ENCODE measurements at places on chromosomes 4 and X. TPM values are rescaled to one million over a fixed set of nuclear protein-coding genes. Genes with fewer than 3 reads are reported as not detected.

SMR3B gene
- total RNA-seq = not detected

FRMPD3 gene
- not detected for total RNA-seq

SUPT20HL2 gene
- total RNA-seq = not detected

NEXMIF gene
- 0.70 TPM for total RNA-seq

DNA sequence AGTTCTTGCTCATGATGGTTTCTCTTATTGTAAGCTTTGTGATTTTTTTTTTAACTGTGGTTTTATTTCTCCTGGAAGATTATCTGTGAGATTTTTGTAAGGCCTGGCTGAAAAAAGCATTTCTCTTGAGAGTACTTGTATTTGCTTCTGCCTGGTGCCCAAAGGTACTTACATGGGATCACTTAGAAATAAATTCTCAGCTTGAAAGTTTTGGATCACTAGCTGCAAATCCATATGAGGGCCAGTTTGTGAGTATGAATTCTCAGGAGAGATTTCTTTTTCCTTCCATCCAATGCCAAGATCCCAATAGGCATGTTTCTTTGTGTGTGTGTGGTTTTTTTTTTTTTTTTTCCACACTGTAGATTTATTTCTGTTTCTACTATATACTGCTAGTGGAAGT, 1884.7 kb upstream of the PCDH7 start:
- H3K27me3 ChIP-seq = no peaks in the 10 kb centered on the region
- no peak overlapping the region for H3K4me3 ChIP-seq
- H3K27ac ChIP-seq = no peak overlapping the region
- no peak for DNase-seq

DNA sequence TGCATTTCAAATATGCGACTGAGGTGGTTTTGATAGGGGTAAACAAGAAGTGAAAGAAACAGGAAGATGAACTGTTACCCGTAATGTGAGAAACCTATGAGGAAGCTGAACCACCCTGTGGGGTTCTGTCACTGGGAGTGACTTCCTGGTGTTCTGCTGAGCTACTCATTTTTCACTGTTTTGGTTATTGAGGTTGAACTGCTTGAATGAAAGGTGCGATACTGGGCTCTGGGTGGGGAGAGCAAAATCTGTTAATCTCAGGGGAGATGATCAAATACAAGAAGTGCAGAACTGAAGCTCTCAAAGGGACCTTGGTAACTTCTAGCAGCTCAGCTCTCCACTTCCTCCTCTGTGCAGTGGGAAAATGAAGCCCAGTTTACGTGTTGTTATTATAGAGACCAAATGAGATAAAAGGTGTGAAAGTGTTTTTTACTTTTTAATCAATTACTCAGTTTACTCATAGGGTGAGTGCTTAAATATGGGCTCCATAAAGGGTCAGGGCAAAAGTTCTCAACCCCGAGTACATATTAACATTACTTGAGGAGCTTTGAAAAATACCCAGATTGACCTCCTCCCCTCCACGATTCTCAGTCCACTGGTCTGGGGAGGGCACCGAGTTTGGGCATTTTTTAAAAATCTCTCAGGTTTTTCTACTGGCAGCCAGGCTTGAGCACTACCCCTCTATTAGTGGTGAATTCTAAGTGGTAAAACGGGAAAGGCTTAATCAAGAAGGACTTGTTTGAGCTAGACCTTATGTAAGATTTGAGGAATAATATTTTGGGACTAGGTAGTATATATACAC, 66.7 kb downstream of the COQ2 start:
- no peaks in the 10 kb centered on the region for H3K36me3 ChIP-seq
- DNase-seq = peak; percentile 18
- peak overlapping the region; percentile 96 for H3K27ac ChIP-seq
- H3K27me3 ChIP-seq = no peaks in the 10 kb centered on the region
- peak overlapping the region; percentile 81 for H3K4me3 ChIP-seq
- peaks cover 48% of the 10 kb centered on the region for H3K4me1 ChIP-seq

DNA sequence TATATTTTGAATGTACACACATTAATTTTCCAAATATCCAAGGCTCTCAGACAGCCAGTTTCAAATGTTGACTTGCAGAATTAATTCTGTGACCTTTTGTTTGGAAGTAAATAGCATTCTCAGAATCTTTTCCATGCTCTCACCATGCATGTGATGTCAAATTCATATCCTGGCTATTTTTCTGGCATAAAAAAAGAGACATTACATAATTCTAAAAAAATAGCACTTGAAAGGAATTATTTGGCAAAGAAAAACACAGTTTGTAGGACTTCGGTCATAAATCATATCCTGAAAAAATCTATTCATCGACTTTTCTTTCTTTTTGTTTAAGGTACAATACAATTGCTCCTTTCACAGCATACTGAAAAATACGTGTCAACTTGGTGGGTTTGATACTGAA, 111.2 kb downstream of the GLRA3 start:
- H3K27me3 ChIP-seq = peaks cover 4% of the 10 kb centered on the region
- peaks cover 4% of the 10 kb centered on the region for H3K4me1 ChIP-seq
- no peaks in the 10 kb centered on the region for H3K36me3 ChIP-seq
- no peak overlapping the region for H3K4me3 ChIP-seq

DNA sequence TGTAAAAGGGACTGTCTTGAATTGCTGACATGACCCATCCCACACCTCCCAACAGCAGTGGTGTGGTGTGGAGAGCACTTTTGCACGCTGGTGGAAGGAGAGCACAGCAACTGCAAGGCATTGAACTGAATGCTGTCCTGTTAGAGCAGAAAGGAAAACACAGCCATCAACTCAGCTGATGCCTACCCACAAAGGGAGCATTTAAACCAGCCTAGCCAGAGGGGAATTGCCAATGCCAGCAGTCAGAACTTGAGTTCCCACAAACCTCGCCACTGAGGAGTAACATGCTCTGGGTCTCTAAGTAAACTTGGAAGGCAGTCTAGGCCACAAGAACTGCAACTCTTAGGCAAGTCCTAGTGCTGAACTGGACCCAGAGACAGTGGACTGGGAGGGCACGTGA, 31.9 kb downstream of the MAGED4 start:
- H3K27me3 ChIP-seq = peaks cover 14% of the 10 kb centered on the region
- H3K27ac ChIP-seq = no peak overlapping the region
- DNase-seq = no peak
- H3K4me1 ChIP-seq = no peaks in the 10 kb centered on the region
- H3K36me3 ChIP-seq = peaks cover 2% of the 10 kb centered on the region

DNA sequence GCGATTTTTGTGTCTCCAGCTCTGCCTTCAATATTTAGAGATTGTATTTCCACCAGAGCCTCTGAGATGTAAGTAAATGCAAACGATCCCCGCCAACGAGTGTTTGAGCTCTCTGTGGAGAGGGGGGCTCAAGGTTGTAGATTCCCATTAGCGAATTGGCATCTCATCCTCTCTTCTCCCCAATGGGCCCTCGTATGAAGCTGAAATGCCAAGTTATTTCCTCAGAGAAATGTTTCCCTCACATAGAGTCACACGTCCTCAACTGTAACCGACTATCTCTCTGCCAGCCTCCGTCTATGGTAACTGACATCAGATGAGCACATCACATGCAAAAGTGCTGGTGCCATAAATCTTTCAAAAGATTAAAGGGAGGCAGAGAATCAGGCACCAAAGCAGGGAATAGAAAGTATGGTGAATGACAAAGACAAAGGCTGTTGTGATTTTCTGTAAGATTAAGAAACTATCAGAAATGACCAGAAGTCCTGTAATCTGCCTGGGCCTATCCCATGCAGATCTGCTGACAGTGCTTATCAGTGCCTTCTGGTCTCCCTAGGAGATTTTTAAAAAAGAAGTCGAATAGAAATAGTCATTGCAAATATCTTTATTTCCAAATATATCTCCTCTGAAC, 157.1 kb downstream of the PDGFRA start:
- no peak overlapping the region for H3K4me3 ChIP-seq
- DNase-seq = no peak
- peaks cover 10% of the 10 kb centered on the region for H3K4me1 ChIP-seq
- H3K27me3 ChIP-seq = peaks cover 24% of the 10 kb centered on the region
- H3K36me3 ChIP-seq = peaks cover 4% of the 10 kb centered on the region

DNA sequence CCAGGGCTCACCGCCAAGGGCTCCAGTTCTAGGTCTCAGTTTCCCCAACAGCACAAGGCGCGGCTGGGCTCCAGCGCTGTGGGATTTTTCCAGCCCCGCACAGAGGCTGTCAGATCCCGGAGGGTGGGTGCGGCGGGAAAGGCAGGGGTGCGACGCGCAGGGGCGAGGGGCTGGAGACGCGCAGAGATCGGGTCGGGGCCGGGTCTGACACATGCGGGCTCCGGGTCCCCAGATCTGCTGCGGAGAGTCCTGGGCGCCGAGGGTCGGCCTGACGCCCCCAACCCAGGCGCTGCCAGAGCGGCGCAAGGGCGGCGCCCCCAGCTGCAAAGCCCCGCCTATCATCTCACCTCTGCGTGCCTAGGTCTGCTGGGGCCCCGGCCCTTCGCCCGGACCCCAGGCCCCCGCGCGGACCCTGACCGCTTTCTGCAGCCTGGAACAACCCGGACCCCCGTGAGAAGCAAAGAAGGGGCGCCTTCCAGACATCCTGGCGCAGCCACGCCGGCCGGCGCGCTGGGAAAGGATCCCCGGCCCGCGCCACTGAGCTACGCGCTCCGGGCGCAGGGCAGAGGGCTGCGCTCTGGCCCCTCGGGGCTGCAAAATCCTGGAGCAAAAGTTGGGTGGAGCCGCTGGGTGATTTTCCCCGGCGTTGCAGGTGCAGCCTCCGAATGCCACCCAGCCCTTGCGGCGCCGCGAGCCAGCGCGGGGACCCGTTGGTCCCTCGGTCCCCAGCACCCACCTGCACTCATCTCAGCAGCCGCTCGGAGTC, 486 bp downstream of the ABLIM2 start:
- DNase-seq = no peak
- H3K27ac ChIP-seq = peak overlapping the region; percentile 93
- H3K4me1 ChIP-seq = peaks cover 14% of the 10 kb centered on the region
- peak overlapping the region; percentile 100 for H3K4me3 ChIP-seq
- H3K27me3 ChIP-seq = peaks cover 5% of the 10 kb centered on the region
- peaks cover 3% of the 10 kb centered on the region for H3K36me3 ChIP-seq

- H3K27me3 ChIP-seq = peaks cover 11% of the 10 kb centered on the region
- no peak overlapping the region for H3K4me3 ChIP-seq
- H3K27ac ChIP-seq = no peak overlapping the region
- peaks cover 4% of the 10 kb centered on the region for H3K4me1 ChIP-seq
Measured at GRCh38 chrX:39654952-39655351, 442.8 kb downstream of the BCOR start.

GRCh38 chr4:88865046-88865445, 167.4 kb upstream of the NAP1L5 start:
- no peak overlapping the region for H3K27ac ChIP-seq
- no peak overlapping the region for H3K4me3 ChIP-seq
- H3K27me3 ChIP-seq = peaks cover 7% of the 10 kb centered on the region

DNA sequence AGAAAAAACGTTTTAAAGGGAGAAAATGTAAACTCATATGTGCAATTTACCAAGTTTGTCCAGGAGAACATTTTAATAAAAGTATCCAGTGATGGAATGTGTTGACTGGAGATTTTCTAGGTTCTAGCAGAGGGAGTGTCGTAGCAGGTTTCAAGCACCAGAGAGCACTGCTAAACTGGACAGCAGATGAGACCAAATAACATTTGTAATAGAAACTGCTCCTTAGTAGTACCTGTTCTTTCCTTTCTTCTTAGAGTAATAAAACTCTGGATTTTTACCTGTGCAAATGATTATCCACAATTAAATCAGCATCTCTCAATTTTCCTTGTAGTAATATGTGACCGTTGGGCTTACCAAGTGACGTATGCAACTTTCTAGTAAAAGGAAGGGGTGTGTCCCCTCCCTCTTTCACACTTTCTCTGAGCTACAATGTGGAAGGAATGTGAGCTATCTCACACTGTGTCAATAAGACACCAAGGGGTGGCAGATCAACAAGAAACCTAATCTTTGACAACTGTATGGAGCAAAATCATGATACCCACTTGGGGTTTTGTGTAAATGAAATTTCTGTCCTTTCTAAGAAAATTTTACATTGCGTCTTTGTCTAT, 9.5 kb downstream of the HPGDS start:
- peaks cover 8% of the 10 kb centered on the region for H3K27me3 ChIP-seq
- no peak for DNase-seq
- no peak overlapping the region for H3K4me3 ChIP-seq
- H3K36me3 ChIP-seq = no peaks in the 10 kb centered on the region
- no peak overlapping the region for H3K27ac ChIP-seq
- H3K4me1 ChIP-seq = no peaks in the 10 kb centered on the region

- no peak overlapping the region for H3K27ac ChIP-seq
- no peaks in the 10 kb centered on the region for H3K36me3 ChIP-seq
- no peaks in the 10 kb centered on the region for H3K4me1 ChIP-seq
- H3K27me3 ChIP-seq = no peaks in the 10 kb centered on the region
Measured at GRCh38 chrX:27242581-27242980, 220.6 kb downstream of the PPP4R3C start.

DNA sequence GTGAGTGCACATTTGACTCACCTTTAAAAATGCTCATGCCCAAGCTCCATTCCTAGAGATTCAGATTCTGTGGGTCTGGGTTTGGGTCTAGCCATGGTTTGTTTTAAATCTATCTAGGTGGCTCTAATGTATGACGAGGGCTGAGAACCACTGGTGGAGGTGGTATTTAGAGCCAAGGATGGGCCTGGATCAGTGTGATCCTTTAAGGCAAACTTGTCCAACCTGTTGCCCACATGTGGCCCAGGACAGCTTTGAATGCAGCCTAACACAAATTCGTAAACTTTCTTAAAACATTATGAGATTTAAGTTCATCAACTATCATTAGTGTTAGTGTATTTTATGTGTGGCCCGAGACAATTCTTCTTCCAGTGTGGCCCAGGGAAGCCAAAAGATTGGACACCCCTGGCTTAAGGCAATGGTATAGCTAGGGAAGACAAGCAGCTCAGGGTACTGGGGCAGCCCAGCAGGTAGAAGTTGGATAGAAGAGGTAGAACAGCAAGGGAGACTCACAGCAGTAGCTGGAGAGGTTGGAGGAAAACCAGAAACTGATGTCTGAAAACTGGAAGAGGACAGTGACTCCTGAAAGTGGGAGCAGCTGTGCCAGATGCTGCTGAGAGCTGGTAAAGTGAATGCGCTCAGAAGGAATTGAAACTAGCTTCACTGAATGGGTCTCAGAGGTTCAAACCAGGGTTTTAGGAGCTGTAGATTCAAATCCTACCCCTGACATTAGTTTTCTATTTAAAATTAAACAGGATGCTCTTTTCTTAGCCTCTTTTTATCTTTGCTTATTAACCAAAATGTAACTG, 18.2 kb downstream of the ADD1 start:
- H3K4me1 ChIP-seq = peaks cover 56% of the 10 kb centered on the region
- H3K27me3 ChIP-seq = no peaks in the 10 kb centered on the region
- H3K27ac ChIP-seq = peak overlapping the region; percentile 65
- peaks cover 4% of the 10 kb centered on the region for H3K36me3 ChIP-seq
- DNase-seq = no peak
